GM13976 (cell line): ENCODE measurements at places on chromosomes 3 and 15.

DNA sequence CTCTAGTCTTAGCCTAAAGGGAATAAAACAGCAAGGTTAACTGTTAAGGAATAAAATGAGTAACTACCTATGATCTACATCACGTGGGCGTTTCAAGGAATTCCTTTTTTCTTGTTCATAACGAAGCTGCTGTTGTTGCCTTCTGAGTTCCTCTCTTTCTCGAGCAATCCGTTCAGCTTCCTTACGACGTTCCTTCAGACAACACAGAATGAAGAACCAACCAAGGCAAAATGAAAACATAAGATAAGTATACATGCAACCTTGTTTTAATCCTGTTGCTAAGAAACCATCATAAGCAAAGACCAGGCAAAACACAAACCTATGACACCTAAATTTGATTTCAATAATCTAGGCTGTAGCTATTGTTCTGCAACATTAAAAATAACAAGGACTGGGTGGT lies 44.1 kb downstream of the SLTM start:
- no peak for DNase-seq

GRCh38 chr15:76233921-76234320 lies 77.3 kb downstream of the ETFA start:
- no peak for DNase-seq

DNA sequence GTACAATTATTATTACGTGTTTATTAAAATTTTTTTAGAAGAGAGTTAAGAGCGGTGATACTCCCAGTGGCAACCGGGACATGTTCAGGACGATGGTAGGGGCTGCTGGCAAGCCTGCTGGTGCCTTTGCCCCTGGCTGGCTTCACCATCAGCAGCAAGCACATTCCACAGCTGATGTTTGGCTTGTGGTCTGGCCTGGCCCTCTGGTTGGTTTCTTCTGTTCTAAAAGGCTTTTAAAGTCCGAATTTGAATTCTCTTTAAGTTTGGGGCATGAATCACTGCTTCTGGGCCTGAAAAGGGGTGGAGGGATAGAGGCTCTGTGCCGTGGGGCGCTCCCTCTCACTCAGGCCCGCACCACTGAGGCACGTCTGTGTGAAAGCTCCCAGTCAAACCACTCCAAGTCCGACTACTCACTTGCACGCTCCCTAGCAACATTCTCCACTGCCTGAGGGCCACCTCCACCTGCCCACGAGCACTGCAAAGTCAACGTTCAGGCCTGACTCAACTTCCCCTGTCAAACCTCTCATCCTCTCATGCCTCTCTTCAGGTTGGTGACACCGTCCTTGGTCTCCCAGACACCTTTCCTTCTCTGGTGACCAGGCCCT lies 10.1 kb downstream of the ITGA11 start:
- no peak for DNase-seq

DNA sequence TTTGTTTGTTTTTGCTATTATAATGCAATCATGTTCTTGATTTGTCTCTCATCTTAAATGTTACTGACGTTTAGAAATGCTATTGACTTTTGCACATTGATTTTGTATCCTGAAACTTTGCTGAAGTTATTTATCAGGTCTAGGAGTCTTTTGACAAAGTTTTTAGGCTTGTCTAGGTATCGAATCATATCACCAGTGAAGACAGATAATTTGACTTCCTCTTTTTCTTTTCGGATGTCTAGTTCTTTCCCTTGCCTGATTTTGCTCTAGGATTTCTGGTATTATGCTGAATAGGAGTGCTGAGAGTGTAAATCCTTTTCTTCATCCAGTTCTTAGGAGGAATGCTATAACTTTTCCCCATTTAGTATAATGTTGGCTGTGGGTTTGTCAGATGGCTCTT lies 719.7 kb upstream of the BCHE start:
- DNase-seq = no peak

DNA sequence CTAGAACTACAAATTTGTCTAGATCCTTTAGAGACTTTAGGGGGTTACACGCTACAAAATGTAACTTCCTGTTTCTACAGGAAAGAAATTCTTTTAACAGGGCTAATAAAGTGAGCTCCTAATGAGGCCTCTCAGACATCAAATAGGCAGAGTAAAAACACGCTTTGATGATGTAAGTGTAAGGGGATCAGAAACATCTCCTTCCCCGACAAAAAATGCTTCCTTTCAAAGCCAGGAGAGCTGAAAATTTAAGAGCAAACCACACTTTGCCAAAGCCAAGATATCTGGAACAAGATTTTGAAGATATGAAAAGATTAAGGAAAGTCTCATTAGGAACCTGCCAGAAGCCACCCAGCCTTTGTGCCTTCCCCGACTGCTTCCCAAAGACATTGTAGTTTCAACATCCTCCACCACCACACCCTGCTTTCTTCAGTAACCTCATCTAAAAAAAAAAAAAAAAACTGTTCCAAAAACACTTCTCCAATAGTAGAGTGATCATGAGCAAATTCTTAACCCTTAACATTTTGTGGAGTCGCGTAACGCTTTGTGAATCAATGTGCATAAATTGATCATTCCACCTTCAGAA lies 505.0 kb upstream of the THBS1 start:
- no peak for DNase-seq

- DNase-seq = no peak
These were observed 792 bp downstream of the TPRA1 start for GRCh38 chr3:127589600-127590281.
